ENCODE measurements at places on chromosomes 4 and X. TPM values are rescaled to one million over a fixed set of nuclear protein-coding genes. Genes with fewer than 3 reads are reported as not detected.
A peak's percentile ranks its signal among the peaks of the same experiment; 100 is the strongest.

DNA sequence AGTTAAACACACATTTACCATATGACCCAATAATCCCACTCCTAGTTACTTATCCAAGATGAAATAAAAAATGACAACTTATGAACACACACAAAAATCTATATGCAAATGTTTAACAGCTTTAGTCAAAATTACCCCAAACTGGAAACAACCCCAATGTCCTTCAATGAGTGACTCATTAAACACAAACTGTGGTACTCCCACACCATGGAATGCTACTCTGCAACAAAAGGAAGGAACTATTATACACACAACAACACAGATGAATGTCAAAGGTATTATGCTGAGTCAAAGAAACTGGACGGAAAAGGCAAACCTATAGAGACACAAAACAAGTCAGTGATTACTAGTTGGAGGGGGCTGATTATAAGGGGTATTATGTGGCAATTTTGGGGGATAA, 40.5 kb downstream of the MED14 start:
- DNase-seq = no peak

- no peak for DNase-seq
Measured at GRCh38 chrX:65072590-65072989, 96.3 kb upstream of the ZC4H2 start.

- DNase-seq = no peak
Measured at GRCh38 chrX:72392816-72393800, 87.4 kb upstream of the CITED1 start.

DNA sequence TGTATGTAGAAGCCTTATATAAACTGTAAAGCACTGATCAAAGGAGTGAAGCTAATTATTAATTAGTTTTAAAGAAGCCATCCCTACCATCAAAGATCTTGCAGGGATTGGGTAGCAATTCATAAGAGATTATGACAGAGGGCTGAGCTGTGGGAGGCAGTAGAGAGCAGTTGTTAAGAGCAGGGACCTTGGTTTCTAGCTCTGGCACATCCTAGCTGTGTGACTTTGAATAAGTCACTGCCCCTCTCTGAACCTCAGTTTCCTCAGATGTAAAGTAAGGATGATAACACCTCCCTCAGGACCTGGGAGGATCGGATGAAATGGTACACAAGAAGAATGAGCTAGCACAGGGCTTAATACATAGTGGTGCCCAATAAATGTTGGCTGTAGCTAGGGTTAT, 45.4 kb downstream of the APLN start:
- DNase-seq = no peak

DNA sequence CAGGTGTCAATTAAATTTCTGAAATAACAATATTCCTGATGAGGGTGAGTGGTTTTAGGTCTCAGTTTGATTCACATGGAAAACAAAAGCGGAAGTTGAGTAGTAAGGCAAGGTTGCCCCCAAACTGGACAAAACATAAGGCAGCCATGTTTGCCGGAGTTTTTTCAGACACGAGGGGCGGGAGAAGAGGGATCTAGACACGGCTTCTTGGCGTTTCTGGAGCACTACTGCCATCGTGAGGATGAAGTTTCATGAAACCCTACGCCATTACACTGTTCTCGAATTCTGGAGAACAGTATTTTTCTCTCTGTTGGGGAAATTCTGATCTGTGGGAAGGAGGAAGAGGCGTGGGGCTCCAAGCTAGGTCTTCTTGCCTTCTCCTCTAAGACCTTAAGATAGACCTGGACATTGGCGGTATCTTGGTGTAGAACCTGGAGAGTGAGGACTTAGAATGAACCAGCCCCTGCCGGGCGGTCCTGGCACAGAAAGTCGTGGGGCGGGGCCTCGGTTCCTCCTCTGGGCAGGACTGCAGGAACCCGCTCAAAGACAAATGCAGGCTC, 160.3 kb downstream of the OR13H1 start:
- peak; percentile 93 for DNase-seq

GRCh38 chr4:6142935-6143602, 57.3 kb downstream of the JAKMIP1 start:
- DNase-seq = no peak

- DNase-seq = peak; percentile 54
Measured at GRCh38 chrX:24563291-24564010, 83.7 kb downstream of the PCYT1B start.

- DNase-seq = no peak
Measured at GRCh38 chrX:101693476-101693875, 33.8 kb upstream of the ARMCX2 start.

The CORIN gene
- 0.03 TPM for total RNA-seq

The SORBS2 gene
- 49.8 TPM for total RNA-seq

The GAGE1 gene
- 67.5 TPM for total RNA-seq

The STBD1 gene
- 0.29 TPM for total RNA-seq

Measured in SK-MEL-5 (cell line).